Head of caudate nucleus (tissue), 42 donors: ENCODE measurements at places on chromosomes 6 and 20.

DNA sequence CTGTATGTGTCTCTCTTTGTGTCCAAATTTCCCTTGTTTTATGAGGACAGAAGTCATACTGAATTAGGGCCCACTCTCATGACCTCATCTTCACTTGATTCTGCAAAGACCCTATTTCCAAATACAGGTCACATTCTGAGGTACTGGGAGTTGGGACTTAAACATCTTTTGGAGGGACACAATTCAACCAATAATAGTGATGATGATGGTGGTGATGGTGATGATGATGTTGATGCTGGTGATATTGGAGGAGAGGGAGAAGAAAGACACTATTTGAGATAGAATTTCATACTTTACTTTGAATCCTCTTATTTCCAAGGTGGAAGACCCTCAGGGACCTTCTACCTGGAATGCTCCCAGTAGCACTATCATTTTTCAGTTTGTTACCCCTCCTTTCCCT lies 21.2 kb upstream of the KCNK5 start:
- DNase-seq, result no peak

GRCh38 chr6:156413154-156413553 lies 364.0 kb upstream of the ARID1B start:
- DNase-seq, result no peak

GRCh38 chr6:79465381-79465780 lies 71.8 kb downstream of the LCA5 start:
- DNase-seq, result no peak

GRCh38 chr6:15586503-15586902 lies 76.3 kb downstream of the DTNBP1 start:
- DNase-seq, result no peak

DNA sequence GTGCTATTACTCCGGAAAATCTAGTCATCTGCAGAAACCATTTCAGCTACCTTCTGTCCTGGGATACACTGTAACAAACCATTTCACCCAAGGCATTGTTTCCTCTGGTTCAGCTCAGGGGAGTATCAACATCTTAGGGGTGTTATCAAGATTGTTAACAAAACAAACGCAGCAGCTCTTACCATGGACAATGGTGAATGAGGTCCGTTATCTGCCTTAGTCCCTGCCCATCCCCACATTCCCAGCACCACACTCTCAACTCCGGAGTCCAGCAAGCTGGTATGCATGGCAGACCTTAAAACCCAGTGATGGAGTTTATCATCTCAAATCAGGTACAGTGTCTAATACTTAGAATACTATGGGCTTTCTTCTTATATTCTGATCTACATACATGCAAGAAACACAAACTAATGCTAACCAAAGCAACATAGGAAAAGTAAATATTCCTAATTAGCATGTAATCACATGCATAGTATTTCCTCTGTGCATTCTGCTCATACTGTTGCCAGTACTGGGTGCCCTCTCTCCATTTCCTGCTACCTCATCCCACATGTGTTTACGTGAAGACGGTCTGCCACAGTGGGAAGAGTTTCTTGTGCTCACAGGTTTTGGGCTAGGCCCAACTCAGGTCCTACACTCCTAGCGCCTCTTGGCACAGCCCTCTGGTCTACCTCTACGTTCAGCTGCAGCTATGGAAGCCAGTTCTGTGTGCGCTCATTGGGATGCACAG lies 123.9 kb downstream of the DTNBP1 start:
- no peak for DNase-seq

GRCh38 chr20:38825901-38826625 lies 20.6 kb downstream of the PPP1R16B start:
- DNase-seq, result no peak

DNA sequence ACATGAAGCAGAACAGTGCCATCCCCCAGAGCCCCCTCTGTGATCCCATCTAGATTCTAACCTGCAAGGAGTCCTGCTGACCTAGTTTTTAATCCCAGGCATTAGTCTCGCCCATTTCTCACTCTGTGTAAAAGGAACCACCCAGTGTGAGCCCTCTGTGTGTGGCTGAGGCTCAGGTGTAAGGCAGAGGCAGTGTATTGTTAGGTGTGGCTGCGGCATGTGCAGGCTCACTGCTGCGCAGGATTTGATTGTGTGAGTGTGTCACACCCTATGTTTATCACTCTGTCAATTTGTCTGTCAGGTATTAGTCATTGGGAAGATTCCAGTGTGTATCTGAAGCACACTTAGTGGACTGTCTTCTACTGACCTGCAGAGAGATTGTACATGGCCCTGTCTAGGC lies 13.7 kb upstream of the CST8 start:
- no peak for DNase-seq

GRCh38 chr20:53557130-53557529 lies 36.5 kb downstream of the ZNF217 start:
- DNase-seq, result no peak

- DNase-seq, result no peak
Measured at GRCh38 chr6:117263353-117263927, 1.9 kb upstream of the VGLL2 start.

DNA sequence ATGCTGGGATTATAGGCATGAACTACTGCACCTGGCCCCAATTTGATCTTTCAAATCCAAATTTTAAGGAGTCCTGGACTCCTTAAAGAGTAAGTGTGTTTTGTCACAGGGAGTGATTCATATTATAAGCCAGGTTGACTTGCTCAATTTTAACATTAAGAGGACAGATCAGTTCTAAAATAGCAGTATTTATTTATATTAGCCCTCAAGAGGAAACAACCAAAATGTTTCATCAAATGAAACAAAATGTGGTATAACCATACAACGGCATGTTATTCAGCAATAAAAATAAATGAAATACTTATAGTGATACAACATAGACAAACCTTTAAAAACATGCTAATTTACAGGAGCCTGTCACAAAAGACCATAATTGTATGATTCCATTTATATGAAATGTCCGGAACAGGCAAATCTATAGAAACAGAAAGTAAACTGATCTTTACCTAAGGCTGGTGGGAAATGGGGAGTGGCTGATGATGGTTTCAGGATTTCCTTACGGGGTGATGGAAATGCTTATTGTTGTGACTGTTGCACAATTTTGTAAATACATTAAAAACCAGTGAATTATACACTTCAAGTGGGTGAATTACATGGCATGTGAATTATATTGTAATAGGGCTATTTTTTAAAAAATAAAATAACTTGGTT lies 637.4 kb downstream of the MMUT start:
- DNase-seq, result no peak

DNA sequence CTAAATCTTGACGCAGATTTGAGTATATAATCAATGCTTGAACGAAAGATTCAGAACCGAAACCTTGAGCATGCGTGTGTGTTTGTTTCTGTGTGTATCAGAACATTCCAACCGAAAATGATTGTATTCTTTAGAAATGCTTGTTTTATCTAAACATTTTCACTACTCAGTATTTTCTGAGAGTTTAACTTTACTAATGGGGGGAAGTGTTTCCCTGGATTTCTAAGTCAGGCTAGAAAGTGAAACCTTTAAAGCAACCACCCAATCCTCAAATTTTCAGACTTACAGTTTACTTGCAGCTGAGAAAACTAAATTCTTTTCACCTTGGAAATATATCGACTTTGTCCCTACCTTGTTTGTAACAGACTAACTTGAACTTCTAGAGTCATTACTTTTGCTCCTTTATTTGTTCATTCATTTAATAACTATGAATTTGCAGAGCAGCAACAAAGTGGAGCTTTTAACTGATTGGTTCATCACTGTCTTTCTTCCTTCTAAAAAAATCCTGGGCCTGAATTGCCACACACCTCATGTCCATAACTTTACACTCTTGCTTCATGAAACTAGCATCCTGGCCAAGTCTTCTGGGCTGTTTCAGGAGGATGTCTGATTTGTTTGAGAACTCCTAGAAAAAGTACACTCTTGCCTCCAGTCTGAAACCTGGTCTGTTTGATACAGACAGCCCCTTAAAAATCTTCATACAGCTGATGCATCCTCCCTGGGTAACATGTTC lies 77.8 kb upstream of the XRN2 start:
- no peak for DNase-seq

GRCh38 chr6:41706876-41707564 lies 28.4 kb downstream of the TFEB start:
- DNase-seq, result peak; percentile 60

DNA sequence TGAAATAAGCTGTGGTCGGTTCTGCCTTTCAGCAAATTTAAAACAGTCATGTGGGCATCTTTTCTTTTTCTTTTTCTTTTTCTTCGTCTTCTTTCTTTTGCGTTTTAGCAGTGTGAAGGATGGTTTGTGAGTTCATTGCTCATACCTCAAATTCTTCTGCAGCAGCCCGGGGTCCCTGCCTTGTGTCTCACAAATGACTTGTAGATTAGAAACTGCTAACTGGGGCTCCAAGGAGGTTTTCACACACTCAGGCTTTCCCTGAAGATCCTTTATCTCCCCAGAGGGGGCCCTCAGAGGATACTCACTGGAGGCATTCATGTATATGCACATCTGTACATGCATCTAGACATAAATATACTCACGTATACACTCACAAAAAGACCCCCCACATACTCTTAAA lies 1.7 kb downstream of the SMOC2 start:
- DNase-seq, result no peak

GRCh38 chr6:2109796-2110195 lies 135.6 kb downstream of the GMDS start:
- no peak for DNase-seq

DNA sequence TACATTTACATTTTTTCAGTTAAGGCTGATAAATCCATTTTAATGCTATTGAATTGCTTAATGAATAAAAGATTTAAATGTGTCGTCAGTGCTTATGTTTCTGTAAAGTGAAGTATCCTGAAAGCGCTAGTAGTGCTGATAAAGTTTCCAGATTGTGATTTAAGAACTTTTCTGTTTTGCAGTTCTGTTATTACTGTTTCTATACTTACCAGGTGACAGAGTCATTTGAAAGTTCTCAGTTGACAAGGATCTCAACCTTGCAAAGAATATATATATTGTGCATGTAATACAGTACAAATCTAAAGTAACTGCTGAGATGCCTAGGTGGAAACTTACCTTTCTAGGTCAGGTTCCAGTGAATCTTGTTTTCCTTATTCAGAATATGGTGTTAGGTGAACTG lies 201.8 kb downstream of the ARID1B start:
- no peak for DNase-seq

GRCh38 chr6:149450679-149451375 lies 34.0 kb downstream of the ZC3H12D start:
- DNase-seq, result peak; percentile 37

DNA sequence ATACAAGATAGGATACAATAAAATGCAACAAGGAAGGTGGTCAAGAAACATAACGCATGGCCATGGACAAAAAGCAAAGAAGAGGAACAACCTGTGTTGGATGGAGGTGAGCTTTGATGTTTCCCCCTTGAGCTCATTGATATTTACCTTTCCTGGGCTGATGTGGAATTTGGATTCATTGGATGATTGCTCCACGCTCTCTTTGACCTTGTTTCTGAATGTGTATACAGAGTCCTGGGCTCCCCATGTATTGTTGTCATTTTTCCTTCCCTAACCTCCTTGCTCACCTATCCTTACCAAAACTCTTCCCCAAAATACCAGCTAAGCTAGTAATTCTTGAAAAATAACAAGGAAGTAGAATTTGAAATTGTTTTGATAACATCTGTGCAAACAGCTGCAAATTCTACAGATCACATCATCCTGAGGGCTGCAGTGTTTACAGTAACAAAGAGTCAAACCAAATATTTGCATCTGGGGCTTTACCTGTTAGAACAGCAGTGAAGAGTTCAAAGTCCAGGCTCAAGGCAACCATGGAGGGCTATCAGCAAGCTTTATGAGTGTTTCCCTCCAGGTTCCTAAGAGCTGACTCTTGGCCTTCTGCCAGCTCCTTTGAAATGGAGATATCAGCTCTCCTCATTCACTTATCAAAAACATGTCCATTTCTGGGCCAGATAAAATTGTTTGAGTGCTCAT lies 214.3 kb upstream of the MARCKS start:
- no peak for DNase-seq

DNA sequence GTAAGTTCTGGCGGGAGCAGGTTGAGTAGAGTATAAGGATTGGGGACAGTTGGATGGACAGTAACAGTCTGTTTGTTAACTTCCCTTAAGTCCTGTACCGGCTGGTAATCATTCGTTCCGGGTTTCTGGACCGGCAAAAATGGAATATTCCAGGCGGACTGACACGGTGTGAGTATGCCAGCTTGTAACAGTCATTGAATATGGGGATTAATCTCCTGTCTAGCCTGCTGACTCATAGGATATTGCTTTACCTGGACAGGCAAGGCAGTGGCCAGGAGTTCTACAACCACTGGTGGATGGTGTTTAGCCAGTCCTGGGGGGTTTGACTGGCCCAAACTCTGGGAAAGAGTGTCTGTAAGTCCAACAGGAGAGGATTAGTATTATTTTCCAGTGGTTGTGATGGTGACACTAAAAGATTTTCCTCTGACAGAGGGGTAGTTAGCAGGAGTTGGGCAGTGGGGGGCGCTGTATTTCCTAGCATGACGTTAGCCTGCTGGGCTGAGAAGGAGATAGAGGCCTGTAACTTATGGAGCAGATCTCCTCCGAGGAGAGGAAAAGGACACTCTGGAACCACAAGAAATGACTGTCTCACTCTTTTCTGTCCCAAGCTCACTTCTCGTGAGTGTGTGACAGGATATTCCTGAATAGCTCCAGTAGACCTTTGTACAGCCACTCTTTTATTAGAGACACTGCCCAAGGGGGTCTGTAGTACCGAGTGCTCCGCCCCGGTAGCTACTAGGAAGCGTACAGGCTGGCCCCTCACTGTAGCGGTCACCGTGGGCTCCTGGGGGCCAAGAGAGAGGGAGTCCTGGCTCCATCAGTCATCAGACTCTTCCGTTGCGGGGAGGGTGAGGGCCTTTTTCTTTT lies 152.2 kb downstream of the TRIM27 start:
- DNase-seq, result no peak

- DNase-seq, result no peak
Measured at GRCh38 chr20:36929290-36929689, 22.2 kb downstream of the SAMHD1 start.

DNA sequence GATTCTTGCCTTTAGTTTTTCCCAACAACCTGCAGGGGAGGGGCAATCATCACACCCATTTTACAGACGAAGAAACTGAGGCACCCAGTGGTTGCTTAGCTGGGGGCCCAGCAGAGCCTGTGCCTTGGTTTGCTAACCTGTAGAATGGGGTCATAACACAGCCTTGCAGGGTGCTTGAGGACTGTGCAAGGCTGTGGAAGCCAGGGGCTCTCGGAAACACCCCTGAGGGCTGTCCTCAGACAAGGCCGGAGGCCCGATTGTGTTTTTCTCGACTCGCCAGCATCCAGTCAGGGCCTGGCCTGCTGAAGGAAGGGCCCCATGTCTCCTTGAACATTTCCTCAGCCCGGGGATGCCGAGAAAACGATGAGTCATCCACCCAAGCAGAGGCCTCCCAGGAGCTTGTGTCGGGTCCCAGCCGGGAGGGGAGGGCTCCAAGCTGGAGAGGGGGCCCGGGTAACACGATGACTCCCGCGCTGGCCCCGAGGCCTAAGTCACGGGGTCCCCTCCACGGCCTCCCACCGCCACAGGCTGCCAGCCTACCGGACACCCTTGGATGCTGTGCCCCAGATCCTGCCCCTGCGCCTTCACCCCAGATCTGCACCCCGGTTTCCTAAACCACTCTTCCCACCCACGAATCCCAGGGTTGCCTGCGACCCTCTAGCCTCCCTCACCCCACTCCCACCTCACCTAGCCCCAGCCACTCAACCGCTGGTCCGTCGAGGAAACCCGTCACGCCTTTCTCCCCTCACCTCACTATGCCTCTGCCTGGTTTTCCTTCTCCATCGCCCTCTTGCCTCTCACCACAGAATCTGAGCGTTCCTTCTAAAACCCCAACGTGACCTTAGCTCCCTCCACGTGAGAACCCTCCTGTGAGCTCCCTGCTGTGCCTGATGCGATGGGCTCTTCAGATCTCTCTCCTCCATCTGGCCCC lies 10.6 kb downstream of the NOL4L start:
- no peak for DNase-seq
